Glomerular endothelial cell (primary cell): ENCODE measurements at places on chromosomes 7 and 10. TPM values are rescaled to one million over a fixed set of nuclear protein-coding genes. Genes with fewer than 3 reads are reported as not detected.

UPK3B gene
- 1.1 TPM in 1 of 2 replicates, not detected in the other for total RNA-seq

GRM3 gene
- not detected in 2 replicates for total RNA-seq

BTAF1 gene
- total RNA-seq, result 16.7 and 24.0 TPM in 2 replicates

PI4K2A gene
- total RNA-seq, result 26.6 and 30.3 TPM in 2 replicates

DNA sequence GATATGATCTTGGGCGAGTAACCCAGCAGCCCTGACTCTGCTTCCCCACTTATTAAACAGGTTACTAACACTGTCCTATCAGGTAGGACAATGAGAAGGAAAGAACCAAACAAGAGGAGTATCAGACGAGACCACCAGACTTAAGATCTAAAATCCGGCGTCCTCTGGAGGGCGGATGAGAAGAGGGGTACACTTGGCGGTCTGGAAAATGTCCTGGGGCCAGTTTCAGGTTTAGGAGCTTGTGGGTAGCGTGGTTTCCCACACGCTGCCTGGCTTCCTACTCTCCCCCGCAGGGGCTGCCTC lies 635 bp downstream of the ZNF32 start:
- DNase-seq, result no peak

GRCh38 chr10:43047288-43047970 lies 29.4 kb upstream of the RET start:
- no peak for DNase-seq

- DNase-seq, result no peak
Observed at GRCh38 chr7:100675105-100675451, 1.5 kb downstream of the GNB2 start.

GRCh38 chr7:135976312-135977006 lies 700 bp downstream of the MTPN start:
- DNase-seq, result no peak

GRCh38 chr10:73922007-73922863 lies 11.3 kb downstream of the PLAU start:
- no peak for DNase-seq

DNA sequence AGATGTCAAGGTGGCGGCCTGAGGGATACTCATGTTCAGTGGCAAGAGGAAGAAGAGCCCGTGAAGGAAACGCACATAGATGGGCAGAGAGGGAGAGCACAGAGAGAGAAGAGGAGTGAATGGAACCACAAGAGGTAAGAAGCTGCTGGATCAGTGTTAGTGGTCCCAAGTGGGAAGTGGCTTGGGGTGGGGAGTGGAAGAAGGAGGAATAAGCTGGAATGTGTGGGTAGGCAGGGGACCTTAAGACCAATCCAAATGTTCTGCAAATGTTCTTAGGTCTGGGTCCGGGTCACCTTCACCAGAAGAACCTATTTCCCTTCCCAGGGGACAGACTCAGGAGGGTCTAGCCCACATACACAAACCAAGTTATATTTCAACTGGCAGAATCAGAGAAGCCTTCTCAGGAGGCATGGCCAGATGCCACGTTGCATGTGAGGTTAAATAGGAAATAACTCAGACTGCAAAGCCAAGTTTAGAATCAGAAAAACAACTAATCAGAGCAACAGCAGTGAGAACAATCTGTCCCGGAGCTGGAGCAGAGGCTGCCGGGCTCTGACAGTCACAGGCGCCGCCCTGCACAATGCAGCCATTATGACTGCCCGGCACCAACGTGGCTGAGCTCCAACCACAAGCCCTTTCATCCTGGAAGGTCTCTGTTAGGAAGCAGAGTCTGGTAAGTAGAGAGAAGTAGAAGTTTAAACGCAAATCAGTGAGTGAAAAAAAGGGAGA lies 78.6 kb upstream of the ARMC3 start:
- DNase-seq, result no peak

DNA sequence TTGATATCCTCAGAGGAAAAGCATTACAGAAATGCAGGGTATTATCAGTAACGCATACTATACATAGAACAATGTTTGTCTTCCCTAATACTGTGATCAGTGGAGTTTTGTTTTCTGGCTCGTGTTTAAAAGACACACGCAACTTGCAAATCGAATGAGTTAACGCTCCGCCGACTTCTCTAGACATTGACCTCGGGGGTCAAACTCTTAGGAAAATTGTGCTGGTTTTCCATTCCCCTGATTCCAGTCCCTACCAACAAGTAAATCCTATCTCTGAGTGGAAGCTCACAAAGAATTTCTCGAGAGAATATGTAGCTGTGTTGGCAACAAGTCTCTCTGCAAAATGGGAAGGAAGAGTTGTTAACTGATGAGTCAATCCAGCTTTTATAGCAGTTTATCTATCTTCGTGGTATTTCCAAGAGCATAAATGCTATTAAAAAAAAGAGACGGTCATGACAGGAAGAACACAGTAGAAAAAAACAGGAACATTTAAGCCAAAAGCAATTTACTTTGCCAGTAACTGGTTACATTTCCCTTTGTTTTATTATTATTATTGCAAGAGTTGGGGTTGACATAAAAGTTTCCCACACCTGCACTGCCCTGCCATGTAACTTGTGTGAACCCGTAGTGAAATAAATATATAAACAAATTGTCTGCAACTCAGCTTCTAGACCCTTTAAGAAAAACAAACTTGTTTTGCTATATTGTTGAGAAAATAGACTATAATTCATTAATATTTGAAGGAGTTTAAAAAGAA lies 144.4 kb downstream of the ARID5B start:
- DNase-seq, result no peak

- DNase-seq, result no peak
Observed at GRCh38 chr7:99762680-99763327, 21.2 kb downstream of the CYP3A4 start.

- no peak for DNase-seq
Observed at GRCh38 chr7:4797858-4798705, 22.7 kb downstream of the AP5Z1 start.

GRCh38 chr7:127872122-127872521 lies 159.1 kb downstream of the LRRC4 start:
- no peak for DNase-seq

DNA sequence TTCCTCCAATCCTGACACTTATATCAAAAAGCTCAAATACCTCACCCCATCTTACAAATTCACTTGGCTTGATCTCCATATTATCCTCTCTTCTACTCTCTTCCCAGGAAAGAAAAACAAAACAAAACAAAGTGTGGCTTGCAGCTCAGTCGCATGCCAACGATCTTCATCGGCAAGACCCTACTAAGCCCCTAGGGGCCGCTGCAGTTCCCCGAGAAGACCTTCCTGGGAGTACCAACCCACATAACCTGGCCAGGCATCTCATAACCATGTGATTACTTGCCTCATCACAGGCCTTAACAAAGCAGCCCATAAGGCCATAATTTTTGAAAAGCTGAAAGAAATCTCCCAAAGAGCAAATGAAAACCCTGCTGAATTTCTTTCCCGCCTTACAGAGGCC lies 103.7 kb downstream of the ZNF92 start:
- no peak for DNase-seq
